MG63 (cell line): ENCODE measurements at places on chromosomes 2 and 18. TPM values are rescaled to one million over a fixed set of nuclear protein-coding genes. Genes with fewer than 3 reads are reported as not detected.

ABCB11 gene
- total RNA-seq, result not detected in 2 replicates

MEX3C gene
- 18.2 and 25.7 TPM in 2 replicates for total RNA-seq

OSBPL6 gene
- total RNA-seq, result 2.1 and 3.3 TPM in 2 replicates

GRCh38 chr2:65067806-65068553 is 11.8 kb downstream of the CEP68 start:
- no peak for DNase-seq

DNA sequence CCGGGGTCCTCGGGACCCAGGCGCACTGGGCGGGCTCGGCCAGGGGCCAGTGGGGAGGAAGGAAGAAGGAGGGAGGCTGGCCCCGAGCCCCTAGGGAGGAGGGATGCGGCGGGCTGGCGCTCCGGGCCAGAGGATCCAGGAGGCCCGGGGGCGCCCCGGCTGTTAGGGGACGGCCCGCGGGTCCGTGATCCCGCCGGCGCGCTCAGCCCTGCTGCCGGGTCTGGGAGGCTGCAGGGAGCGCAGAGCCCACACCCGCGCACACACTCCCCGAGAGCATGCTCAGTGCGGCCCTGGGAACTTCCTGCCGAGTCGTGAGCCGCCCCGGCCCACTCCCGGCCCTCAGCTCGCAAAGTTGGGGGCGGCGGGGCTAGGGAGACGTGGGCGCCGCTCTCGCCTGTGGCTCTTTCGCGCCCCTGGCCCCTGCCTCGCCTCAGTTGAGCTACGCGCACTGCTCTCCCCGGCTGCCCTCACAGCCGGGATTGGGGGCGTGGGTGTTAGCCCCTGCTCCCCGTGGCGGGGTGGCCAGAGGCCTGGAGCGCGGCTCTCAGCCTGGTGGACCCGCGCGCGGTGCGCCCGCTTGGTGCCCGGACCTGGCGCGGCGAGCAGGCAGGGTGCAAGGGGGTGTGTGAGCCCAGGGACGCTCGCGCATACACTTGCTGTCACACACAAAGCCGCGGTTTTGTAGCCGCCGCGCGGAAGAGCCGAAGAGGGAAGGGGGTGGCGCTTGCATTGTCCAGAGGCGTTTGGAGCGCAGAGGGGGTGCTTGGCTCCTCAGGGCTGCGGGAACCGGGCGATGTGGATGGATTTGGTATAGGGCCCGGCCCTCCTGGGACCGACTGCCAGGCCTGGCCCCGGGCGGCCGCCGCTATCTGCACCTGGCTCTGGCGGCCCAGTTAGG is 132.9 kb upstream of the MGAT5 start:
- peak; percentile 75 for DNase-seq

GRCh38 chr2:144477957-144478311 is 42.0 kb downstream of the ZEB2 start:
- DNase-seq, result no peak

DNA sequence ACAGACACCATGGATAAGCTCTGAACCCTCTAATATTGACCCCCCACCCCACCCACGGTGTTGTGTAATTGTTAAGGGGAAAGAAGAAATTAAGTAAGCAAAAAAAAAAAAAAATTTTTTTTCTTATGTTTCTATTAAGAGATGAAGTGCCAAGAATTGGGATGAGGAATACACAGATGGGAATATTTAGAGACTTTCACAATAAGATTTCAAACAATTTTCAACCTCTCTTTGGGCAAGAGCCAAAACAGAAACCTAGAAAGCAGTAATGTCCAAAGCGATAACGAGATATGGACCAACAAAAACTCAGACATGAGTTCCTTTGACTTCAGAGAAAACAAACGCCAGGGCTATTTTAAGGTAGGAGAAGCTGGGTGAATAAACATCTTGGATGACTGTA is 14.4 kb downstream of the PIEZO2 start:
- DNase-seq, result no peak

GRCh38 chr2:63681896-63682295 is 93.1 kb downstream of the MDH1 start:
- no peak for DNase-seq

- DNase-seq, result peak; percentile 91
These were observed 92.3 kb downstream of the PRKCE start for GRCh38 chr2:45743531-45744396.

- DNase-seq, result no peak
These were observed 336.6 kb downstream of the DSC3 start for GRCh38 chr18:30705943-30706342.

GRCh38 chr2:11024259-11024645 is 112.5 kb downstream of the KCNF1 start:
- DNase-seq, result no peak
